Stimulated activated CD8-positive, alpha-beta memory T cell treated with anti-CD3 and anti-CD28 coated beads, Interleukin-12 subunit alpha, Interleukin-12 subunit beta, amount 100 ng/mL, for 1 hour (primary cell): ENCODE measurements at places on chromosomes 6 and 20.

DNA sequence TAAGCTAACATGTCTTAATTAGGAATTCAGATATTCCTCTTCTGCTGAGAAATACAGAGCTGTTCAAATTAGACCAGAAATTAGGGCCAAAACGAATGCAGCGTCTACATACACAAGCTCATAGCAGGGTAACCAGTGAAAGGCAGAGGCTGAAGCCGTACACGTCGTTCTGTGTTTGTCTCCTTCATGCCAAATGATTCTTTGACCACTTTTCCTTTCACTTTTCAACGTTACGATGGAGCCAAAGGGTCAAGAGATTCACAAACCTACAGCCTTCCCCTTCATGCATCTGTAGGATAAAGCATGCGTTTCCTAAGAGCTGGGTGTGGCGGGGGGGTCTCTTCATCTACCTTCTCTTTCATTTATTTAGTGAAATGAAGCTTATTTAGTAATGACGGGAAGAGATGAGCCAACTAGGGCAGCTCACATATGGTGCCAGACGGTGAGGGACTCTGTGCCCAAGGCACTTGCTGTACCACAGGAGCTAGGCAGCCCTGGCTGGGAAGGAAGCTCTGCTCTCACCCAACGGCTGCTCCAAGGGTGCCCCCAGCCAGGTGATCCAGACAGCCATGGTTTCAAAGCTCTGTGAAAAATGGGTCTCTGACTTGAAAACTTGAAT lies 178.0 kb downstream of the ATXN1 start:
- no peak for DNase-seq

DNA sequence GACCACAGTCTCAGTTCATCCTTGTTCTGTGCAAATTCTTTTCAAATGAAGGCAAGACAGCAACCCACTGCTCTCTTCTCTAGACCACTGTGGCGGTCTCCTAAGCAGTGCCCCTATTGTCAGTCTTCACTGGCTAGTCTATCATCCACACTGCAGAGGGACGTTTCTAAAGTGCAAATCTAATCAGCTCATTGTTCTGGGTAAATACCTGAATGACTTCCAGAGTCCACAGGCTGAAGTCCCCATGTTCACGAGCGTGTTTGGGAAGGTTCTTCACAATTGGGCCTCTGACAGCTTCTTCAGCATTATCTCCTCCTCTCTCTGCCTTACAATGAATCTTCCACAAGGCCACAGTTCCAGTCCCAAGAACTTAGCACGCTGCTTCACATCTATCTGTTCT lies 73.2 kb downstream of the LAMA4 start:
- DNase-seq: no peak

GRCh38 chr20:52200870-52201269 lies 9.3 kb upstream of the ZFP64 start:
- DNase-seq: no peak

DNA sequence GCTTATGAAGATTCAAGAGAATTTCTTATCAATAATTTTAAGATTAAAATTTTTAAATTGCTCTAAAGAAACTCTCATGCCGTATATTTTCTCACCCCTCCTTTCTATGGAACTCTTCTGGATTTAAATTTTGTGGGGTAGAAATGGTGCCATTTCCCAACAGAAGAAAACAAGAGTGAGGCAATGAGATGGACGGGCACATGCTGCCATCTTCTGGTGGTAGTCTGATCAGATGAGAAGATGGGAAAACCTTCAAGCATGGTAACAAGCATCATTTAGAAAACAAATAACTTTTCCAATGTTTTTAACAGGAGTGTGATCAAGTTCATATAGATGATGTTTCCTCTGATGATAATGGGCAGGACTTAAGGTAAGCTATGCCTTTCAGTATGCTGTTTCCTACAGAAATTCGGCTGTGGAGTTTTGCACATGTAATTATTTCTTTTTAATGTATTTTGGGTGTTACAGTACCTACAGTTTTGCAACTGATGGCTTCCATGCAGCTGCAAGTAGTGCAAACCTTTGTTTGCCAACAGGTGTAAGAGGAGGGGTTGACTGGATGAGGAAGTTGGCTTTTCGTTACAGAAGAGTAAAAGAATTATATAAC lies 271.4 kb downstream of the EYA4 start:
- DNase-seq: no peak

DNA sequence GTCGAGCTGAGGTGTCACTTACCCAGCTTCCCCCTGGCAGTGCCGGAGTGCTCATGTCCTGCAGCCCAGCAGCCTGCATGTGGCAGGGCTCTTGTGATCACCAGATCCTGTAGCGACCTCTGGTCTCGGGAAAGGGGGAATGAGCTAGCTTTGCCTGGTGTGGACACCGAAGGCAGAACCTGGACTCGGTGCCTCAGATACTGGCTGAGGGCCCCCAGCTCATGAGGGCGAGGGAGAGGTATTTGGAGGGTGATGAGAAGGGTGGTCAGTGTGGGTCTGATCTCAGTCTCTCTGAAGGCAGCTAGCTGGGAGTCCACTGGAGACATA lies 26.3 kb downstream of the SUN5 start:
- DNase-seq: no peak

DNA sequence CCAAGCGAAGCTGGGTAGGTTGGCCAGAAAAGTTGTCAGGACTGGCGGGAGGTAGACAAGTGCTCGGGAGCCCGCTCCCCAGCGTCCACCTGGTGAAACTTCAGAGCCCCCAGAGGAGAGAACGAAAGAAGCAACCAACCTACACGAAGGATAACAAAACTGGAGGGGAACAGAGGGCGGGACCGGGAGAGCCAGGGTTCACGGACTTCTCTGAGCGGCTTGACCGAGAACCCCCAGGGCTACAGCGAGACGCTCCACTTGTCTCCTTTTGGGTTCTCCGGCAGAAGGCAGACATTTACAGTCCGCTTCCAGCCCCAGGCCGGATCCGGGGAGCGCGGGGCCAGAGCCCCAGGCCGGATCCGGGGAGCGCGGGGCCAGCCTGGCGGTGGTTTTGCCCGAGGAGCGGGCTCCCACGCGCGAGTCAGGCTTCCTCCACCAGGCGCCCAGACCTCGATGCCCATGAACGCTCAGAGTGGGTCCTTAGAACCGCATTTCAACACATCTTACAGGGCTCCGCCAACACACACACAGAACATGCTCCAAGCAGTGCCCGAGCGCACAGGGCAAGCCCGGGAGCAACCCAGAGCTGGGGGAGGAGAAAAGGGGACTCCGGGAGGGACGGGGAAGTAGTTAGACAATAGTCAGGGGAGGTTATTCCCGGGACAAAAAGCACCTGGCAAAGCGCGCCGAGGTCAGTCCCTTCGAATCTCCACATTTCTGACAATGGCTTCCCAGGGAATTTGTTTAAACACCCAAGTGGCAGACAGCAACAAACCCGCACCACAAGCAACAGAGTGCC lies 1.1 kb downstream of the PTPRK start:
- DNase-seq: no peak

DNA sequence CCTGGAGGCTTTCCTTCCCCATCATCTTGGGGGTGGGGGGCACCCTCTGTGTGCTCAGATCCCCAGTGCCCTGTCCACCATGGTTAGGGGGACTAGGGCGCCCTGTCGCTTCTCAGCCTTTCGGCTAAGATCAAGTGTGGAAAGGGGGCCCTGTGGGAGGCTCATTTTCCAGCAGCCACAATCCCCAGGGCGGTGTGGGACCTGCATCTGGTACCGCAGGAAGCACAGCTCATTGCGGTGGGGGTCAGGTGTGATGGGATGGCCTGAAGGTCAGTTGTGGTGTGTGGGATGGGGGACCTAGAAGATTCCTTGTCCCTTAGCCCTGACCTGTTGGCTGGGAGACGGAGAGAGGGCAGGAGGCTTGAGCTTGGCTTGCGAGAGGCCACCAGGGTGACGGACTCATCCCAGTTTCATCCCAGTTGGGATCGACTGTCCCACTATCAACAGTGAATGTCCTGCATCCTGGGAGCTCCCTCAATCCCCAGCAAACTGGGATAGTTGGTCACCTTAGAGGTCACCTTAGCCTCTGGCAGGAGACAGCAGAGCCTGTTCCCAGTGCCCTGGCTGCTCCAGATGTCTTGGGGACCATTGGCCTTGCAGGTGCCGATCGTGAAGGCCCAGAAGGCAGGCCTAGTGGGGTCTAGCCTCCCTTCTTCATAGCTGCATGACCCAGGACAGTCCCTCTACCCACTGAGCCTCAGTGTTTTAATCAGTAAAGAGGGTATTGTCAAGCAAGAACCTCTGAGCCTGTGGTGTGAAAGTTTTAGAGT lies 64.5 kb upstream of the PMEPA1 start:
- DNase-seq: no peak

DNA sequence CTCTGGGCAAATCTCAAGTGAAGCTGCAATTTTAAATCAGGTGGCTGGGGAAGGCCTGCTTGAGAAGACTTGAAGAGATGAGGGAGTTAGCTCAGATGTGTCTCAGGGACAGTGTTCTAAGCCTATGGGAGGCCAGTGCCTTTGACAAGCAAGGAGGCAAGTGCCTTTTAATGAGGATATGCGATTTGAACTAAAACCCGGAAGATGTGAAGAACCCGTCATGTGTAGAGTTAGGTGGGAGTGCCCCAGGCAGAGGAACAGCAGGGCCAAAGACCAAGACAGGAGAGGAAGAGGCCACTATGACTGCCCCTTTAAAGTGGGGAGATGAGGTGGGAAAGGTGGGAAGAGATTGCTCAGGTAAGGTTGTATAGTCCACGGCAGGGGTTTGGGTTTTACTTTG lies 71.9 kb downstream of the SLX4IP start:
- no peak for DNase-seq

DNA sequence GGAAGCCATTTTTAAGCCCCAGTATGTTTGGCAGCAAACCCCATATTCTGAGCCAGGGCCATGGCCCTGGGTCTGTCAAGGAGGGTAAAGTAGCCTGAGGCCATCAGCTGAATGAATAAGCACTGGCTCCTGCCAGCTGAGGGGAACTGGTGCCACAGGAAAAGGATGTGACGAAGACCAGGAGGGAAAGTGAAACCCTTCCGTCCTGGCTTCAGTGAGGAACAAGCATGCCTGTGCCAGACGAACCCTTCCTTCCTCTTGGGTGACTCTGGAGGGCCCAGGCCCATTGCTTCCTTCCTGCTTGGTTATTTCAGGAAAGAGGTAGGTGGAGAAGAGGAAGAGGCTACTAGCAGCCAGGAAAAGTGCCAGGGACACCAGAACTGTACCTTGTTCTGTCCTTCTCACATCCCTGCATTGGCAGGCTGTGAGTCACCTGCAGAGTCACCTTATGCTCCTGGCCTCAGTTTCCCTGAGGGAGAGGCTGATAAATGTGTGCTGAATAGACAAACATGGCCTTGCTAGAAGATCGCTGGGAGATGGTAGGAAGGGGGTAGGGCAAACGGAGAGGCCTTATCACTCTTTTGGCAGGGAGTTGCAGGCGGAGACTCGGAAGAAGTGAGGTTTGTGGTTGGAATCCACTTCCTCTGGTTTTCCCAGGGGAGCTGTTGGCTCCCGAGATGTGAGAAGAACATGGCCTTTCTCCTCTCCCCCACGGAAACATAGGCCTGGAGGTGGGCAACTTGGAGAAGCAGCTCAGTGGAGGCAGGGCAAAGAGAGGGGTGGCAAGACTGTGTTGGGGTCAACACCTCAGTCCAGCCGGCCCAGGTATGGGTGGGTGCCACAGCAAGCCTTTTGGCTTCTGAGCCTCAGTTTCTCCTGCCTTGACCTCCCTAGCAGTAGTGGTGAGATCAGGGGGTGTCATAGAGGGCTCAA lies 37.4 kb downstream of the COX4I2 start:
- DNase-seq: peak; percentile 45
